ENCODE measurements at places on chromosomes 2 and 18. TPM values are rescaled to one million over a fixed set of nuclear protein-coding genes. Genes with fewer than 3 reads are reported as not detected.
A peak's percentile ranks its signal among the peaks of the same experiment; 100 is the strongest.

DNA sequence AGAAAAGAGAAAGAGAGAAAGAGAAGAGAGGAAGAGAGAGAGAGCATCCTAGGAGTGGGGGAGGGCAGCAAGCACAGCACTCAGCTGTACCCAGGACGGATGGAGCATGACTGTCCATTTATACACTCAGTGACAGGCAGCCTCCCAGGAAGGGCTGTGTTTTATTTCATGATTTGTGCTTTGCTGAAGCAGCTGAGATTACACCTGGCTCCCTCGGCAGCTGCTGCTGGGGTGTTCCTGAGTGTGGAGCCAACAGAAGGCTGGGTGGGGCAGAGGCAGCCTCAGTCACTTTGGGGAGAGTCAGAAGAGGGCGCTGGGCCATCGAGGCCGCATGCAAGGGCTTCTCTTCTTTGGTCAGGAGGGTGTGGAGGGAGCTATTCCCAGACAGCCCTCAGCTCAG is 47.8 kb upstream of the TEX51 start:
- DNase-seq: no peak

GRCh38 chr2:160298960-160299359 is 98.9 kb upstream of the ITGB6 start:
- no peak for DNase-seq

GRCh38 chr2:80947601-80948130 is 643.1 kb upstream of the LRRTM1 start:
- DNase-seq: no peak

DNA sequence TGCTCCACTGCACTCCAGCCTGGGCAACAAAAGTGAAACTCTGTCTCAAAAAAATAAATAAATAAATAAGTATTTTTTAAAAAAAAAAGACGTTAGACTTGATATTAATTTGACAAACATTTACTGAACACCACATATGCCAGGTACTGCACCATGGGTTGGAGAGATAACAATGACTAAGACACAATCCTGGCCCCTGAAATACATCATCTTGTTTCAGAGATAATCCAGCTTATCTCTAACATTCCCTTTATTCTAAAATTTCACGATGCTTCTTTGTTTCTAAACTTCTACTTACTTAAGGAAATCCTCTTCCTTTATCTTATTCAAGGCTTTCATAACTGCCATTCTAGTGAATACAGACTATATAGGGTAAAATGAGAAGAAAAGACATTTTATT is 55.0 kb upstream of the PEX13 start:
- no peak for DNase-seq

Gene CTAGE1
- not detected for total RNA-seq

DNA sequence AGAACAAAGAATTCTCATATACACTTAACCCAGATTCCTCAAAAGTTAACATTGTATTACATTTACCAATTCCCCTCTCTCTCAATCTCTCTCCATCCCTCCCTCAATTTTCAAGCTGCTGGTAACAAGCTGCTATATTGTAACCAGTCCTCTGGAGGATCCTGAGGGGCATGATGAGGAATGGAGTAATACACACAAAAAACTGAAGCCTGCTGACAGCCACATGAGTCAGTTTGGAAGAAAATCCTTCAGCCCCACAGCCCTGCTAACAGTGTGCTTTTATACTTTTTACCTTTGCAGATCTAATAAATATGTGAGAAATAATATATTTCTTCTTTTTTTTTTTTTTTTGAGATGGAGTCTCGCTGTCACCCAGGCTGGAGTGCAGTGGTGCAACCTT is 165.7 kb upstream of the RAB12 start:
- DNase-seq: peak; percentile 77

GRCh38 chr2:134120733-134121630 is 132.9 kb upstream of the MGAT5 start:
- peak; percentile 98 for DNase-seq

DNA sequence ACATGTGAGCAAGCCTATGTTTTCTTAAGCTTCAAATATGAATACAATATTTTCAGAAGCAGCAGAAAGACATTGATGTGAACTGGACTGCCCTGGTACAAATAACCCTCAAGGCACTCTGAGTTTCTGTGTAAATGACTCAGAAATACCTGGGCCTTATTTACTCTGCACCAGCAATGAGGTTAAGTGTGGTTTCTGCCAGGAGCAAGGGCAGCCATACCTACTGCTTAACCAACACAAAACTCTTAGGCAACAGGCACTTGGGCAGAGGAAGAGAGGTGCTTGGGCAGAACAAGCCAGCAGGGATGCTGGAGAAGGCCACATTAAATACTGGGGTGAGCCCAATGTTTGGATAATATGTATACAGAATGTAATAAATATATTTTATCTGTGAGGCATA is 29.4 kb upstream of the ARL5A start:
- no peak for DNase-seq

Gene RNF144A
- 15.9 TPM for total RNA-seq

Gene TUBA3E
- total RNA-seq: not detected

DNA sequence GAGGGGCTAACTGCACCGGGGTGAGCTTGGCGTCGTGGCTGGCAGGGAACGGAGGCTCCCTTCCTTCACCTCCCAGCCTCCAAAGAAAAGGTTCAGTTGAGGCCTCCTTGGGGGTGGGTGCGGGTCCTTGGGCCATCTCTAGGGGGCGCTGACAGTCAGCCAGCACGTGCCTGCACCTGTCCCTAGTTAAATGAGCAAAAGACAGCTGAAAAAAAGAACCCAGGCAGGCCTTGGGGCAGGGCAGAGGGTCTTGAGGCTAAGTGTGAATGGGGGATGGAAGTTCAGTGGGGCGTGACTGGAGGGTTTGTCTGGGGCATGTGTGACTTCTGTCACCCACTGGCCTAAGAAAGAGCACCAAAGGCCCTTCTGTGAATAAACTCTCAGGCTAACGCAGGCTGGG is 56.4 kb downstream of the ZFP36L2 start:
- DNase-seq: peak; percentile 59

Gene HOXD12
- not detected for total RNA-seq

GRCh38 chr18:40013001-40013609 is 1941.9 kb upstream of the PIK3C3 start:
- DNase-seq: no peak

DNA sequence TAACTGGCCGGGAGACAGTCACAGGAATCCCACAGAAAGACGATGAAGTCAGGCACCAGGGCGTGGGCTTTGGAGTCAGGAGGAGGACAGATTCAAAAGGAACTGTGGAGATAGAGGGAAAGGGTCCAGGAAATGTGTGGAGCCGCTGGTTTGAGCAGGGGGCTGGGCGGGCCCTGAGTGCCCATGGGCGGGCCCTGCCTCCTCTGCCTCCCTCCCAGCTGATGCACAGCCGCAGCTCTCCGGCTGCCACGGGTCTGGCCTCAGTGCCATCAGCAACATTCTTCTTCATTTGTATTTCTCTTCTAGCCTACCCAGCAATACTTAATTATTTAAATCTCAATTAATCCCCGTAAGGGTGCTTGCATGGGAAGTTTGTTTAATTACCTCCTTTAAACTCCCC is 432.3 kb downstream of the NBAS start:
- no peak for DNase-seq

DNA sequence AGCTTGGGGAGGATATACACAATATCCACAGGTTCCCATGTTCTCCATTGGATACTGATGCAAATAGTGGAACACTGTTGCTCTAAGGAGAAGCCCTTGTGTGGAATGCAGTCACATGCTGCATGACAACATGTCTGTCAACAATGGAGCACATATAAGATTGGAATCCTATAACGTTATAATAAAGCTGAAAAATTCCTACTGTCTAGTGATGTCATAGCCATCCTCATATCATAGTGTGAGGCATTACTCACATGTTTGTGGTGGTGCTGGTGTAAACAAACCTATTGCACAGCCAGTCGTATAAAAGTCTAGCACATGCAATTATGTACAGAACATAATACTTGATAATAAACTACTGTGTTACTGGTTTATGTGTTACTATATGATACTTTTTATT is 394.7 kb downstream of the FBXO15 start:
- no peak for DNase-seq

DNA sequence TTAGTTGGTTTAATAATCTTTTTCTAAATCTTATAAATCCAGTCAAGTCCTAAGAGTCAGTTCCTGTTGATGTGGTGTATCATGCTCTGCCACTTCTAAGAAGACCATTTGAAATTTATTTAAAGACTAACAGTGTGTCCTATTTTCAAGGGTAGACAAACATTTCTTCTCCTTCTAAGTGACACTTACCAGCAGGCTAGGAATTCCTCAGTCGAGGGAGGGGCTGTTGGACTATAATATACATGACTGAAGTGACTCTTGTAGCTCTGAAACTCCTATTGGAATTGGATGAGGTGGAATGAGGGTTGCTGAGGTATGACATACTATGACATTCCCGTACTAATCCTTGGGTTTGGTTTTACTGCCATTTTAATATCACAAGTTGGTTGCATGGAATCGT is 30.6 kb downstream of the ITGB6 start:
- no peak for DNase-seq

GRCh38 chr2:3137651-3138300 is 239.8 kb downstream of the EIPR1 start:
- DNase-seq: no peak

DNA sequence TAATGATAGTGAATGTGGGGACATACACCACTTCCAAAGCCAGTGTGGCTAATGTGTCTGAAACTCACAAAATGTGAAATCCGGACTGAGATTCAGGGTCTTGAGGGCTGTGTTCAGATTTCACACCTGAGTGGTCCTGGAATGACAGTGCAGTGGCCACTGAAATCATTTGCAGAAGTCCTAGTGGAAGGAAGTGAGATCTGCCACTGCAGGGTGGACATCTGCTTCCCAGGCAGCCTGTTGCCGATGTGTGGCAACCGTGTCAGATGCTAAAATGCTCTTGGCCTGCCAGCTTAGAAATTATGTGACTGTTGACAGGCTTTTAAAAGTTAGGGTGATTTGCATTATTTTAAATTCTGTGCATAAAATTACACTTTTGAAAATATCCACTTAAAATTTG is 77.8 kb upstream of the TMEM200C start:
- no peak for DNase-seq

GRCh38 chr2:74079522-74080341 is 68.0 kb downstream of the BOLA3 start:
- DNase-seq: peak; percentile 64

Gene GALM
- total RNA-seq: 54.2 TPM

Gene GPR55
- not detected for total RNA-seq

Gene RAB27B
- 99.0 TPM for total RNA-seq

Gene TWIST2
- total RNA-seq: 9.4 TPM

Gene UGT1A4
- total RNA-seq: not detected

GRCh38 chr18:48186131-48186766 is 222.9 kb downstream of the ZBTB7C start:
- DNase-seq: no peak

Gene COL4A3
- not detected for total RNA-seq

Gene CDH7
- not detected for total RNA-seq

GRCh38 chr2:129708221-129708967 is 271.1 kb upstream of the RAB6C start:
- no peak for DNase-seq

DNA sequence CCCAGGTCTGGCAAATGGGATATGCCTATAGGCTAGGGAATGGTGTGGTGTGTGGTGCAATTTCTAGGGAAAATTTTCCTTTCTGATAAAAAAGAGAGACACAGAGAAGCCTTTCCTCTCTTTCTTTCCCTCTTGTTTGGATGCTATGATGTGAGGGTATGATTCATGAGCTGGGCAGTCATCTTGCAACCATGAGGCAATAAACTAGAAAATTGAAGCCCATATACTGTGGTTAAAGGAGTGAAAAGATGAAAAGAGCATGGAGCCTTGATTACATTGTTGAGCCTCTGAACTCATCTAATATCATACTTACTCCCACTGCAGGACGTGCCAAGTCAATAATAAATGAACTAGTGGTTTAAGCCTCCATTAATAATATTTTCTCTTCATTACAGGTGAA is 215.6 kb downstream of the HAUS1 start:
- no peak for DNase-seq

DNA sequence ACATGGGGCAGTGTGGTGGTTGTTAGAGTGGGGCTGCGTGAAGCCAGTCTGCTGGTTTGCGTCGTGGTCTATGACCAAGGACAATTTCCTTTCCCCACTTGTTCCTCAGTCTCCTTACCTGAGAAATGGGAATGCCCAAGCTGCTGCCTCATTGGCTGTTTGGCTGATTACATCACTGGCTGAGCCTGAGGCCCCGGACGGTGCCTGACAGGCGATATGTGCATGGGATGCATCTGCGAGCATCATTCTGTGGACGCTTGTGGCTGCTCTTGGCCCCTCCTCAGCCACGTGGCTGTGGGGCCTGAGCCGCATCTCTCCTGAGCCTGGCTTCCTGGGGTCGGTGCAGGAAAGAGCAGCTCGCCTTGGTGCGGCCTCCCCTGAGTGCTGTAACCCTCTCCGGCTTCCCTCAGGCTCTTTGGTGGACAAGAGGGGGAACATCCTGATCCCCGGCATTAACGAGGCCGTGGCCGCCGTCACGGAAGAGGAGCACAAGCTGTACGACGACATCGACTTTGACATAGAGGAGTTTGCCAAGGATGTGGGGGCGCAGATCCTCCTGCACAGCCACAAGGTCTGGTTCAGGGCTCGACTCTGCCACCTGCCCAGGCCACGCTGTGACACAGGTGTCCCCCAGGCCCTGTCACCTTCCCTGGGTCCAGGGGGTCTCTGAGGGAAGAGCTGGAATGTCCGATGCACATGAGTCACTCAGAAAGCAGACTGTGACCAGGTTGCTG is 17.2 kb downstream of the CNDP2 start:
- no peak for DNase-seq

DNA sequence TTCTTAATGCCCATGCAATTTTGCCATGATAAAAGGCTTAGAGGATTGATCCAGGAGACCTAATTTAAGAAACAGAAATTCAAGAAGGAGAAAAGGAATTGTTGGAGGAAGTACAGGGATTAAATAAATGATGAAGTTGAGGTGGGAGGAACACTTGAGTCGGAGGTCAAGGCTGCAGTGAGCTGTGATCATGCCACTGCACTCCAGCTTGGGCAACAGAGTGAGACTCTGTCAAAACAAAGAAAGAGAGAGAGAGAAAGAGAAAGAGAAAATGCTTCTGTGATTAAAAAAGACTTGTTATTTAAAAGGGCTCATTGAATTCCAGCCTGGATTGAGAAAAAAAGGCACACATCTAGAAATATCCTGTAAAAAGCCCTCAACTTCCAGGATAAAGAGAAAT is 123.2 kb downstream of the B3GNT2 start:
- DNase-seq: no peak

Gene ASXL3
- not detected for total RNA-seq
